Cortex of kidney (tissue), 1 donor: ENCODE measurements at places on chromosomes 1 and 21.

DNA sequence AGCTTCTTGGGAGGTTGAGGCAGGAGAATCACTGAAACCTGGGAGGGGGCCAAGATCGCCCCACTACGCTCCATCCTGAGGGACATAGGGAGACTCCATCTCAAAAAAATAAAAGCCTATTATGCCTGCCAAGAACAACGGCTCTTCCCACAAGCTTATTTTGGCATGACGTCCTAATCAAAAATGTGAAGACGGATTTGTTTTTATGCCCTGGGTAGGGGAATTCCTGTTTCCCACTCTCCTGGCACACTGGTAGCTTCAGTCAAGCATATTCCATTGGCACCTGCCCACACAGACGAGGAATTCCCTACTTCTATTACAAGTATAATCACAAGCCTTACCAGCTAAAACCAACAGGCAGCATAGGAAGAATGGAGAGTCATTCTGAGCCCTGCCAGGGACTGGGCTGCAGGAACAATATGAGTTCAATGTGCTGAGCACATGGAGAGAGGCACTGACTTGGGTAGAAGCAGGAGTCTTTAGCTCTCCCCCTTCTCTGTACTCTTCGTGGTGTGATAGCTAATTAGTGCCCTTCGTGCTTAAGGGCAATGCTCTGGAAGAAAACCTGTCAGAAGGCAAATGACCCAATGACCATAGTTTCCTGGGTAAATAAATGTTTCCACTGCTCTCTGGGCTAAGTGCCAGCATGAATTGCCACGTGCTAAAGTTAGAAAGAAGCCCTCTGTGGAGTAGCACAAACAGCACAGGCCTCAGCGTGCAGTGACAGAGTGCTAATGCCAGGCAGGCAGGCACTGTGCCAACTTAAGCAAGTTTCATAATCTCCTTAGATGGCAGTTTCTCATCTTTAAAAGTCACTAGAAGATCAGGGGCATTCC lies 16.8 kb downstream of the TNFSF4 start:
- no peak for DNase-seq

DNA sequence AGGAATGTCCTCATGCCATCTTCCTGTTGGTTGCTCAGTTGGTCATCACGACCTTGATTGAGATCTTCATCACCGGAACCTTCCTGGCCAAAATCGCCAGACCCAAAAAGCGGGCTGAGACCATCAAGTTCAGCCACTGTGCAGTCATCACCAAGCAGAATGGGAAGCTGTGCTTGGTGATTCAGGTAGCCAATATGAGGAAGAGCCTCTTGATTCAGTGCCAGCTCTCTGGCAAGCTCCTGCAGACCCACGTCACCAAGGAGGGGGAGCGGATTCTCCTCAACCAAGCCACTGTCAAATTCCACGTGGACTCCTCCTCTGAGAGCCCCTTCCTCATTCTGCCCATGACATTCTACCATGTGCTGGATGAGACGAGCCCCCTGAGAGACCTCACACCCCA lies 42.9 kb downstream of the KCNJ15 start:
- no peak for DNase-seq

DNA sequence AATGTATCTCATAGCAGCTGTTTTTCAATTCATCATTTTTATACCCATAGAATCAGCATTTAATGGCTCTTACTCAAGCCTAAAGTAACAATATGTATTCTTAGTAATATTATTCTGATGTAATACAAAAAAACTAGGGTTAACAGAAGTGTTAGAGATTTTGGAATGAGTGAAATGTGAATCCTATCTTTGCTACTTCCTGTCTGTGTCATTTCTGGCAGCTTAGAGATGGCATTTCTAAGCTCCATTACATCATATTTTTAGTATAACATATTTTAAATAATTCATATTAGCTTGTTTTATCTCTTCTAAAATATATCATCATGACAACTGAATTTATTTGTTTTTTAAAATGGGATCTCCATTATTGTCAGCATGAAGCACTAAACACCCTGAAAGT lies 90.2 kb downstream of the LRRC7 start:
- DNase-seq, result no peak

- no peak for DNase-seq
Measured at GRCh38 chr1:22801347-22801746, 90.7 kb downstream of the EPHB2 start.

DNA sequence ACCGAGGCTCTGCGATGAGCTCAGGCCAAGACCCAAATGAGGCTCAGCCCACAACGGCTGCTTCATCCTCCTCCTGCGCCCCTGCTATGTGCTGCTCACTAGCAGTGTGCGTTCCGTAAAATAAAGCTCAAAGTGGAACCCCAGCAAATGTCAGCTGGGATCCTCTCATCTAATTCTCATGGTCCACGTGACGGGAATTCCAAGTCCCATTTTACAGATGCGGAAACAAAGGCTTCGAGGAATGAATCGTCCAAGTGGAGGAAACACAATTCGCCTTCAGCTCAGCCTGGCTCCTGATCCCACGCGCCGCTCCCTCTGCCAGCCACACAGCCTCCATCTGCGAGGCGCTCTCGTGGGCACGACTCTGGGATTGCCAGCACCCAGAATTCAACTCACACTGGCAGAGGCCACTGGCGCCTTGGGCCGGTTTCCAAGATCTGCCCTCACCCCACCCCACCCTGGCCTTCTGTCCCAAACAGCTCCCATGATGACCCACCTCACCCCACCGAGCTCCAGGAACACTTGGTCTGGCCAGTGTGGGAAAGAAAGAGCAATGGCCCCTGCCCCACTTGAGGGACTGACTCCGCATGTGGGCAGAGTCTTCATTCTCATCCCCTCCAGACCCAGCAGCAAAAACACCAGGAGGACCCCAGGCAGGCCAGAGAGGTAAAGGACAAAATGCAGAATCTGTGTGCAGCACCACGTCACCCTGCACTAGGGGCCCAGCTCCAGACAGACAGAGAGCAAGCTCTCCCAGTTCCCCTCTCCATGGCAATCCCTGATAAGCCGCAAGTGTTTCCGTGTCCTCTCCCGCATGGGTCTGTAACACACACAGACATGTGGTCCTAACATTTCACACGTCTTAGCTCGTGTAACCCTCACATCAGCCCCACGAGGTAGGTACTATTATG lies 10.5 kb downstream of the CASZ1 start:
- no peak for DNase-seq

DNA sequence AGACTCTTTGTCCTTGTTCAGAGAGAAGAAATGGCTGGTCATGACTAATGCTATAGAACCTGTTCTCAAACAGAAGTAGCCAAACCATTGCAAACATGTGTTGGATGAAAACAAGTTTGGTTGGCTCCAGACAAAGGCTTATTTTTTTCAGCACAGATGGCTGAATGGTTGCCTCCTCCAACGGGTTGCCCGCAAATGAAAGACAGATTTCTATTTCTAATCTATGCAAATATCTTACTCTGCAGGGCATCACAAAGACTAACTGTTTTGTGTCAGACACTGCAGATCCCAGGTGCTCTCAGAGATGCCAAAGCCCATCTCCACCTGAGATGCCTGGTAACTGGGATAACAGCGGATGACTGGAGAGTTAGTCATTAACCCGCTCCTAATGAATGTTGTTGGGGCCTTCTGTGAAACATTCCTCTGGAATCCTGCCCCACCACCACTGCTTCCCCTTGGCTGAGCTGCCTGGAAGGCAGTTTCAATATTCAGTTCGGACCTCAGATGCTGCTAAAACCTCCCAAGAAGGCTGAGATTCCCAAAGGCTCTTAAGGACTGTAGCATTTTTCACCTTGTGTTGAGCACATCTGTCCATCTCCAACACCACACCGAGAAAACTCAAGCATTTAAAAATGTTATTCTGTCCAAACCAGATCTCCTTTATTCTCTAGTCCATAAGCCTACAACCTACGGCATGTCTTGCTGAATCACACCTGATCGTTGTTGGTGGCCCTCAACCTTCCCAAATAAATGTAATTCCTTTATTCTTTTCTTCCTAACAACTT lies 104.4 kb downstream of the PTPN14 start:
- DNase-seq, result no peak

DNA sequence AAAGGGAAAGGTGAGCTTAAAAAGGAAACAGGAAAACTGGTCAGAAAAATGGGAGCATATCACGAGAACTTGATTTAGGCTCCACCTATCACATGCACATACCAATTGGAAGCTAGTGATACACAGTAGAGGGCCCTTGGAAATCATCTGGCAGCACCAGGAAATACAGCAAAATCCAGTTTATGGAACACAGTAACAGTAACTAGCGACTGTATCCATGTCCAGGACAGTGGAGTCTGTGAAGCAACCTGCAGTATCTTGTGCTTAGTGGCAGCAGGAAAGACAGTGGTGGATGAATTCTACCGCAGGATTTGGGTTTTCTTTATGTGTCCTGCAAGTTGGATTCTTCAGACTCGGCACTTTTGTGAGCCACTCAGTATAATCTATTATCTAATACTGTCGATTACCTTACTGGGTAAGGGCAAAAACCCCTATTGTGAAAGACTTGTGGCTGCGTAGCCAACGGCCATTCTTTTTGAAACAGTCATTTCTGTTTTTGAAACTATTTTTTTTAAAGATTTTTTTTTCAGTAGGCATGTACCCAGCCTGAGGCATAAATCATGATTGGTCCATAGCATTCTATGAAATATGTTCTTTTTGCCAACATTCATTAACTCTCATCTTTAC lies 1.6 kb upstream of the KDM4A start:
- DNase-seq, result no peak

DNA sequence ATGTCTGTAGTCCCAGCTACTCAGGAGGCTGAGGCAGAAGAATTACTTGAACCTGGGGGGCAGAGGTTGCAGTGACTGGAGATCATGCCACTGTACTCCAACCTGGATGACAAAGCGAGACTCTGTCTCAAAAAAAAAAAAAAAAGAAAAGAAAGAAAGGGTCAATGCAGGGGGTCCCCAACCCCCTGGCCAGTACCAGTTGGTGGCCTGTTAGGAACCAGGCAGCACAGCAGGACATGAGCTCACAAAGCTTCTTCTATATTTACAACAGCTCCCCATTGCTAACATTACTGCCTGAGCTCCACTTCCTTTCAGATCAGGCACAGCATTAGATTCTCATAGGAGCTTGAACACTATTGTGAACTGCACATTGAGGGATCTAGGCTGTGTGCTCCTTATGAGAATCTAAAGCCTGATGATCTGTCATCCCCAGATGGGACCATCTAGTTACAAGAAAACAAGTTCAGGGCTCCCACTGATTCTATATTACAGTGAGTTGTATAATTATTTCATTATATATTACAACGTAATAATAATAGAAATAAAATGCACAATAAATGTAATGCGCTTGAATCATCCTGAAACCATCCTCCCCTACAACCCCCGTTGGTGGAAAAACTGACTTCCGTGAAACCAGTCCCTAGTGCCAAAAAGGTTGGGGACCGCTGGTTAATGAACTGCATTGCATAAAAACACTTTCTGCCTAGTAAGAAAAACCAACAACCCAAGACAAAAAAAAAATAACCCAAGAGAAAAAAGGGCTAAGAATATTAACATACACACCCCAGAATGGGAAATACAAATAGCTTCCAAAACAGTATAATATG lies 2.8 kb downstream of the ZBTB8OS start:
- DNase-seq, result no peak

DNA sequence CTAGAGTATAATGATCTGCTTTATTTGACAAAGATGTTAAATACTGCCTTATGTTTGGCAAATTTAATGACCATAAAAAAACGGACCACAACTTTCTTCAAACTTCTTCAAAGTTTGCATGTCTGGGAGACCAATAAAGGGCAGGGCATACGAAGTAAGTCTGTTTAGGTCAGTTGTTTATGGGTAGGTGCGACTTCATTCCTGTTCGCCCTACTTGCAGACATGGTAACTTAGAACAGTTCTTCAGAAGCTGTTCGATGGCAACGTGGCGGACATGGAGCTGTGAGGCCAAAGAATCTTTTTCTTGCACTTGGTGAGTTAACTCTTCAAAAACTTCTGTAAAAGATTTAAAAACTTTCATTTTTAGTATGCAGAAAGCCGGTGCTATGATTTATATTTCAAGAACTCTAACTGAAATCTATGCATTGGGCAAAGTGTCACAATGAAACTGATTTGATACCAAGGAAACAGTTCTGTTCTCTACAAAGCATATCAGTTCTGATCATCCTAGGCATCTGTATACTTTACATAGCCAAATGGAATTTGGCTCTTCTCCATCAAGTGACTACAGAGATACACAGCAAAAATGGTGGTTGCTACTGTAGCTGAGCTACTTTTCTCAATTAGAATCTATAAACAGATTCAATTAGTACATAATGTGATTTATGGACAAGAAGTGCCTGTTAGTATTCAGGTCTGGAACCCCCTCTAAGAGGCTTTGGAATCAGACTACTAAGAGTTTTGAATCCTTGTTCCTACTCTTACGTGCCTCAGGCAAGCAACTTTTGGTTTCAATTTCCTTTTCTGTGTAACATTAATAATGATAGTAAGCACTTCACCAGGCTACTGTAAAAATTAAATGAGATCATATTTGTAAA lies 25.7 kb downstream of the C21orf91 start:
- DNase-seq, result no peak

GRCh38 chr1:199545780-199546179 lies 481.7 kb upstream of the NR5A2 start:
- DNase-seq, result no peak

DNA sequence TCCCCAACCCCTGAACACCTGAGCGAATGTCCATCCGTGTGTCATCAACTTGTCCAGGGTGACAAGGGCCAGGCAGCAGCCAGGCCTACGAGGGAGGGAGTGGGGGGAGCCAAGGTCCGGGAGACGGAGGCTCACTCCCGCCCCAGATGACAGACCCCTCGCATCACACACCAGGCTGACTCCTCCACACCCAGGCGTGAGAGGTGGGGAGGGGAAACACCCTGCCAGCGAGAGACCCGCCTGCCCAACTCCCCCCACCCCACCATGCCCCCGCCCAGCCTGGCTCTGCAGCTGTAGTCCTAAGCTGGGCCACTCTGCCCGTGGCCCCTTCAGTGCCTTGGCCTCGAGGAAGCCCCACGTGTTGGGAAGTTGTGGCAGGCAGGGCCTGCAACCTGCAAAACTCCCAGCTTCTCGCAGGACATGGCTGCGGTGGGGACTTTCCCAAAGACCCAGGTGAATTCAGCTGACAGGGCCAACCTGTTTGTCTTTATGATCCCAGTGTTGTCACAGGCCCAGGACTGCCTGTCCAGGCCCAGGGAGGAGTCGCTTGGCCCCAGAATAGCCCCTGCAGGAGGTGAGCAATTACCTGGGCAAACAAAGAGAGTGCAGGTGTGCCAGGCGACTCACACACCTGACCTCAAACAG lies 62.9 kb downstream of the RIPK4 start:
- no peak for DNase-seq

GRCh38 chr1:201142011-201142848 lies 12.0 kb downstream of the TMEM9 start:
- no peak for DNase-seq

DNA sequence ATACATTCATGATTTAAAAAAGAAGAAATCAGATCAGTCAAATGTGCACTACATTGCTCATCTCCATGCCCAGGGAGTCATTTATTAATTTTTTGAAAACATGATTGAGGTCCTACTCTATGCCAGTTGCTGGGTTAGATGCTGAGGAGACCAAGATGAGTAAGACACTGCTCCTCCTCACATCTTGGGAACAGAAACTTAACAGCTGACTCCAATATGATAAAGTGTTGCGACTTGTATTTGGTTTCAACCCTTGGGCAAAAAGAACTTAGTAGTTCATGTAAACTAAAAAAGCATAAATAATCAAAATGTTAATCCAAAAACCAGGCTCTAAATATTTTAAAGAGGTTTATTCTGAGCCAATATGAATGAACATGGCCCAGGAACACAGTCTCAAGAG lies 56.9 kb downstream of the OPTC start:
- no peak for DNase-seq

- DNase-seq, result no peak
Measured at GRCh38 chr1:117436513-117436912, 69.3 kb downstream of the MAN1A2 start.
